ELR (cell line): ENCODE measurements at places on chromosomes 4 and X.

GRCh38 chr4:155545456-155545855 is 121.2 kb upstream of the GUCY1A1 start:
- no peak for DNase-seq

GRCh38 chr4:156754832-156755570 is 216.6 kb downstream of the PDGFC start:
- DNase-seq = no peak

DNA sequence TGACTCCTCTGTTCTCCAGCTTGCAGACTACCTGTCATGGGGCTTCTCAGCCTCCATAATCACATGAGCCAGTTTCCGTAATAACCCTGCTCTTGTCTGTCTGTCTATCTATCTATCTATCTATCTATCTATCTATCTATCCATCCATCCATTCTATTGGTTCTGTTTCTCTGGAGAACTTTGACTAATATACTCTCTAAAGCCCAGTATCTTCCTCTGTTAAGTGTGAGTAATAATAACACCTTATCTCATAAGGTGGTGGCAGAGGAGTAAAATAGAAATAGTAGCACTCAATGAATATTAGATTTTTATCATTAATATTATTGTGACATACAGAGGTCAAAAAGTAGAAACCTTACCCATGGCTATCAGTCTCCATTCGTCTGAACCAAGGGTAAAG is 177.9 kb upstream of the PGRMC2 start:
- DNase-seq = no peak

- peak; percentile 22 for DNase-seq
These were observed 81.2 kb downstream of the SPRY1 start for GRCh38 chr4:123477711-123478209.

DNA sequence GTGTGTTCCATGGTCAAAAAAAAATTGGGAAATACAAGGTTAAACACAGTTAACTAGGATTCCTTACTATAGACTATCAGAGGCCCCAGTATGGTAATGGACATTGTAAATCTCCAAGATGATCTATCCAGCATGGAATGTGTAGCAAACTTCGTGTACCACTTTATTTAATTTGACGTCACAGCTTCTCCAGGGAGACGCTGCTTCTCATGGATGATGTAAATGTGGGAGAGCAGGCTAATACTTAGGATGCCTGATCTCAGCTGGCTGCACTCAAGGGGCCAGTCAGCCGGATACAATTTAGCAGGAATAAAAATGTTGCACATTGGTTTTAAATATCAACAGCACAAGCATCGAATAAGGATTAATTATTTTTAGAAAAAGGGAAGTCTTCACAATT is 111.7 kb upstream of the HPF1 start:
- DNase-seq = peak; percentile 6
